Activated CD4-positive, alpha-beta memory T cell treated with anti-CD3 and anti-CD28 coated beads for 36 hours (primary cell): ENCODE measurements at places on chromosomes 4 and X.

DNA sequence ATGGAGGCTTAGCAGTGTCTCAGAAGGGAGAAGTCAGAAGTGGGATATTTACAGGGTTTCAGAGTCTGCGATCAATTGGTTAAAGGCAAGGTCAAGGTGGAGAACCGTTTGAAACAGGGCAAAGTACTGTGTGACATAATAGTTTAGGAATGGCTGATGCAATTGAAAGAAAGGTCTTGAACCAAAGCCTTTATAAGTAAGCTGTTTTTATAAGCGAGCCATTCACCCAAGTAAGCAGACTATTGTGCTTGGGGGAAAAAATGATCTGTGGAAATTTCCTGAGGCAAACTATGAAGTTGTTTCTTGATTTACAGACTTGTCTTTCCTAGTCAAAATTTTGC lies 327.3 kb downstream of the CAMK2D start:
- DNase-seq = no peak

- no peak for DNase-seq
Observed at GRCh38 chr4:48664938-48665337, 115.1 kb downstream of the FRYL start.

DNA sequence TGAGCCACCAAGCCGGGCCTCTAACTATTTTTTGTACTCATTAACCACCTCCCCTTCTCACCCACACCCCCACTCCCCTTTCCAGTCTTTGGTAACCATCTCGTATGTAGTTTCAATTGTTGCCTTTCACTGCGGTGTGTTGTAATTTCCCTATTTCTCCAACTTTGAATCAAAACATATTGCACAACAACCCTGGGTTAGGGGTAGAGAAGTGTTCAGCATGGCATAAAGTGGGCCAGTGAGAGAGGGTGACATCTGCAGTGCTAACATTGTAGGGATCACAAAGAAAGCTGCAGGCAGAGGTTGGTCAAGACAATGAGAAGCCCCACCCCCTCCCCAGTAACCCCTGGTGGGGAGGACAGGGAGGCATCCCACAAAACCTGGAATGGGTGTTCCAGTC lies 92.7 kb downstream of the SPATA18 start:
- no peak for DNase-seq

GRCh38 chr4:16672421-16672820 lies 226.0 kb downstream of the LDB2 start:
- no peak for DNase-seq

DNA sequence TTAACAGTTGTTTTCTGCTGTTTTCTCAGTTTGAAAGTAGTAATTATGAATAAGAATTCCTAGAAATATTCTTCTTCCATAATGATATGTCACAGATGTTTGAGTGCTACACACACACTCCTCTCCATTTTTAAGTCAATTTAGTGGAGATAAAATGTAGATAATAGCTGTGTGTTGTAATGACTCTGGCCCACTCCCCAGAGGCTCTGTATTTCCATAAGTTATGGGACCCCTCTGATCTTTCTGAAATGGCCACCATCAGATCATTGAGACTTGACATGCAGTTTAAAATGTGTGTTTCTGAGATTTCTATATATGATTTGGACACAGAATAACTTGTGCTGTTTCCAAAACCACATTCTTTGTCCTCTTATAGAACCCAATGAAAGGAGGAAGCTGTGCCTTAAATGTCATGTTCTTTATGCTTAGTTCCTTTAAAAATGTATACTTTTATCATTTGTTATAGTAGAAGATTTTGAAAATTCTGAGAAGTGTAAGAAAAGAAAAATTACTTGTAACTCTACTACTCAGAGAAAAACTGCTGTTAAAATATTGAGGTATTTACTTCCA lies 46.4 kb downstream of the GAB1 start:
- no peak for DNase-seq
